ENCODE measurements at places on chromosomes 2 and 18. TPM values are rescaled to one million over a fixed set of nuclear protein-coding genes. Genes with fewer than 3 reads are reported as not detected.

GRCh38 chr2:241121008-241121407 is 18.9 kb upstream of the MTERF4 start:
- no peak for DNase-seq

TSPYL6 gene
- not detected for total RNA-seq

CFC1 gene
- not detected for total RNA-seq

DNA sequence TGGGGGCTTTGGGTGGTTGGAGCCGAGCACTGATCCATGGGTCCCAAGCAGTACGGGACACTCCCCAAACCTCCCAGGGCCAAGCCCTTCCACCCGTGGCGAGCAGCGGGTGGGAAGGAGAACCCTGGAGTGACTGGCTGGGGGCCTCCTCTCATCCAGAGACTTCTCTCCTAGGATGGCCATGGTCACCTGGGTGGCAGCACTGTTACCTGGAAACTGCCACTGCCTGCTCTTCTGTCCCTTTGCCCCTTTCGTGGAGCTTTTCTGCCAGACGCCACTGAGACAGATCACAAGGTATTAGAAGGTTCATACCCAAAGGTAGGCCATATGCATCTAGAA is 26.9 kb downstream of the CENPO start:
- no peak for DNase-seq

DNA sequence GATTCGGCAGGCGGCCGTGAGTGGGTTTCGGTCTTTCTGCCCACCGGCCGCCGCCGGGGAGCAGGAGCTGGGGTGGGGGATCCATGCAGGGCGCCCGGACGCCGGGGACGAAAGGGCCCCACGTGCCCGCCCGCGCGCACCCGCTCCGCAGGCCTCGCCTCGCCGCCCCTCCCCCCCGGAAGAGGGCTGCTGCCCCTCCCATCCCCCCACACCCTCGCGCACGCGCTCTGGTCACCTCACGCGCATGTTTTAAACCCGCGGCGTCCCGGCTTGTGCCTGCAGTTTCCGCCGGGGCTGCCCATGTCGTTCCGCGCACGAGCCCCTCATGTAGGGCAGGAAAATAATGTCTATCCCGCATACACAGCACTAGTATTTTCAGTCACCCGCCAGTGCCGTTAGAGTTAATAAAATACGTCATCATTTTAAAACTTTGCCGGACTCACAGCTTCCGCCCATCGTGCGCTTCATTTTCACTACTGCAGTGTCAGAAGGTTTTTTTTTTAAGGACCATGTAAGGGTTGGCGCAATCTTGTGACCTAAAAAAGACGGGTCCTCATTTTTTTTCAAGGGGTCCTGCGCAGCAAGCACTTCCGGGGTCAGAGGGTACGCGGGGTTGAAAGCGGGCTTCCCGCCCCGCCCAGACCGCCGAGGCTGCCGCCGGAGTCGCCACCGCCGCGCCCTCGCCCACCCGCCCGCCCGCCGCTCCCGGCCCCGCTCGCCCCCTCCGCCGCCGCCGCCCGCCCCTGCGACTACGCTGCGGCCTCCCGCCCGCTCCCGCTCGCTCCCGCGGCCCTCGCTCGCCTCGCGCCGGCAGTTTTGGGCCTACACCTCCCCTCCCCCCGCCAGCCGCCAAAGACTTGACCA is at the start of gene PCBP1:
Gene PCBP1 (plus strand): TSS at position 640 of the 864 bp plus-strand sequence. CDS start 267 bp downstream, outside the sequence.
- DNase-seq, result peak; percentile 88

COX5B gene
- 167 TPM for total RNA-seq

SLC9A2 gene
- total RNA-seq, result not detected

DNA sequence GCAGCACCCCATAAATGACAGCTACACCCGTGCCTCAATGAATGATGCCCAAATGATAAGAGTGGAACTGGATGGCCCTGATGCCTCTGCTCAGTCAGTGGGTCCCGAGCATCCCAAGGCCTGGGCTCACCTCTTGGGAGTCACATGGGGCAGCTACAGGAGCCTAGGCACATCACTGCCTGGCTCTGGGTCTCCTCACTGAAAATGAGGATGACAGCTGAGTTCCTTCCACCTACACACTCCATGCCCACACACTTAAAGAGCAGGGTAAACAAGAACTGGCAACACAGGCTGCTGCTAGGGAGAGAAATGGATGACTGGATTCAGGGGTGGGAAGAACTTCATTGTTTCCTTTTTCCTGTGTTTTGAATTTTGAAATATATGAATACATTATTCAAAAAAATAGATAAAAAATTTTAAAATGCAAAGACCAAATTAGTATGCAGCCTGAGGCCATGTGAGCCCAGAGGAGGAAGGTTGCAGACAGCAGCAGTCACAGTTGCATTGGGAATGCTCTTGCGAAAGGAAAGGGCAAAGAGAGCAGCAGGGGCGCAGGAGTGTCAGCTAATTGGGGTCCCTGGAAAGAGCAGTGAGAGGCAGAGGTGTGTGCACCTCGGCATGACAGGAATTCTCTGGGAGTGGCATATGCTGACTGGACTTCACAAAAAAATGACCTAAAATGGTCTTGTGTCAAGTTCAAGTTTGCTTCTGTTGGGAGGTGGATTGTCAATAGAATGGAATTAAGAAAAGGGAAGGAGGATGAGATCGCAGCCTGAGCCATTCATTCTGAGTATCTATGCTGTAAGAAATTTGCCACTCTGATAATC is 327.1 kb downstream of the CELF4 start:
- DNase-seq, result no peak

- DNase-seq, result no peak
Observed at GRCh38 chr2:10471955-10472354, 23.8 kb upstream of the ODC1 start.

DNA sequence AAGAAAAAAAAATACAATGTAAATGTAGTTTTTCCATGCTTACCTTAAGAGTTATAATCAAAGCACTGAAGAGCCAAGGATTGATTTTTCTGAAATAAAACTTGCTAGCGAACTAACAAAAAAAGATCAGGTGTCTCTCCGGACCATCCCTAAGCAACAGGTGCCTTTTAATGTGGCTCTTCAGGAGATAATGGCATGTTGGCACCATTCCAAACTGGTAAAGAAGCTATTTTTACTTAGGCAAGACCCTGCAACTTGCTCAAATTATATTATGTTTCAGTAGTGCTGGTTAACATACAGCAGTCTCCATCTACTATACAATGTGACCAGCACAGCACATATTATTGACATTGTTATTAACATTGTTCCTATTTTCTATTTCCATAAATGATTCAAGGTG is 2.3 kb upstream of the GCC2 start:
- DNase-seq, result no peak

- DNase-seq, result no peak
Observed at GRCh38 chr2:257842-258241, 6.0 kb downstream of the SH3YL1 start.

- DNase-seq, result no peak
Observed at GRCh38 chr2:221674446-221674845, 102.3 kb upstream of the EPHA4 start.

DNA sequence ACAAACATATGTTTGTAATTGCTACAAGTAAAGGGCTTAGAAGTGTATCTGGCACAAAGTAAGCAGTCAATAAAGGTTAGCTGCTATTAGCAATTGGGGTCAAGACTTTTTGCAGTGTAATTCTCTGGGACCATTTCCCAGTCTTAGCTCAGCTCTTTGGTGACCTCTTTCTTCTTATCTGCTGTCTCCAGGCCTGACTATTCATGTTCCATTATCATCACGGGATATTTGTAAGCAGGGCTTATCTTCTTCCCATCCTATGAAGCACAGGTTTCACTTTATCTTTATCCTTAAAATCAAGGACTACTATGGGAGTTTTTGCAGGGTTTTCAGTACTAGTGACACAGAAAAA is 131.7 kb downstream of the DOCK10 start:
- DNase-seq, result peak; percentile 82

- DNase-seq, result peak; percentile 26
Observed at GRCh38 chr2:32977228-32977758, 30.5 kb downstream of the LTBP1 start.

IL37 gene
- not detected for total RNA-seq

All from endothelial cell of umbilical vein (primary cell).